Central memory CD8-positive, alpha-beta T cell (primary cell): ENCODE measurements at places on chromosomes 2 and 18.
A peak's percentile ranks its signal among the peaks of the same experiment; 100 is the strongest.

DNA sequence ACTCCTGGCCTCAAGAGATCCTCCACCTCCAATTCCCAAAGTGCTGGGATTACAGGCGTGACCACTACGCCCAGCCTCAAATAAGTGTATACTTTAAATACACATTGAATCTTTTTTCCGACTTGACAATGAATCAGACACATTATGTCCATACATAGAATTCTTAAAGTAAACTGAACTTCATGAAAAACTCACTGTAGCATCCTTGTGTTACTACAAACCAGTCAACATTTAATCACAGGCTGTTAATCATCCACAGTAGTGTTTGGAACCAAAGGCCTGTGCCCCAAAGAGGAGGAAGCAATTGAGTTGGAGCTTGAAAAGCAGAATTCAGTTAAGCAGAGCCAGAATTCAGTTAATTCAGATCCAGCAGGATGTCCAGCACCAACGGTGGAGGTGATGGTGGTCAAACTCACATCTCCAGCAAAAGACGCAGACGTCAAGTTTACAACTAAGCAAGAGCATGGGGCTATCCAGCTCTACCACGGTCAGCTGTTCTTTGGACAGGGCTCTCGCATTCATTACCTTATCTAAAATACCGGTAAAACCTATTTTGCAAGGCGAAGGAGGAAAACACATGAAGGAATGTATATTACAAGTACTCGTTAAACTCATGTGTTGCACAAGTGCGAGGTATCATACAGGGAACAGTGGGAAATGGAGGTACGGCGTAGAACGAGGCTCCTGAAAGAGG lies 1.2 kb downstream of the SLC39A6 start:
- DNase-seq: no peak
- peak overlapping the region; percentile 95 for H3K4me3 ChIP-seq
- H3K4me1 ChIP-seq: peaks cover 52% of the 10 kb centered on the region

GRCh38 chr2:118846953-118847761 lies at the start of gene EN1:
TSS of gene EN1 (minus strand) at chr2:118847648. CDS start at chr2:118847167, 481 bp downstream.
- H3K4me1 ChIP-seq: peaks cover 11% of the 10 kb centered on the region
- no peak within 1 kb of the TSS for H3K27ac ChIP-seq
- peaks cover 6% of the 10 kb centered on the region for H3K36me3 ChIP-seq
- DNase-seq: no peak
- peaks cover 87% of the 10 kb centered on the region for H3K27me3 ChIP-seq

DNA sequence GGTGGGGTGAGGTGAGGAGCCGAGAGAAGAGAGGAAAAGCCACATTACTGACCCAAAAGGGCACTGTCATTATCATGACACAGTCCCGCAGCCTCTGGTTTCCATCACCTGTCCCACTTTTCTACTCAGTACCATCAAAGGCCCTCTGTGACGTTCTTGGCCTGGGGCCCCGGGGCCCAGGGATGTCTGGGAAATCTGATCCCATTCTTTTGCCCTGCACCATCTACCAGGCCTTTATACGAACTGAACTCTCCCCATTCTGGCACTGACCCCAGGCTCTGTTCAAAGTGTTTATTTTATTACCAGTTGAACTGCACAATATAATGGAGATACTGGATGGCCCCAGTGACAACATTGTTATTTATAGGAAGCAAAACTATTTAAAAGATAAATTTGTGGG lies 89.1 kb downstream of the COL6A3 start:
- H3K4me3 ChIP-seq: no peak overlapping the region
- peaks cover 17% of the 10 kb centered on the region for H3K27me3 ChIP-seq
- no peaks in the 10 kb centered on the region for H3K36me3 ChIP-seq

DNA sequence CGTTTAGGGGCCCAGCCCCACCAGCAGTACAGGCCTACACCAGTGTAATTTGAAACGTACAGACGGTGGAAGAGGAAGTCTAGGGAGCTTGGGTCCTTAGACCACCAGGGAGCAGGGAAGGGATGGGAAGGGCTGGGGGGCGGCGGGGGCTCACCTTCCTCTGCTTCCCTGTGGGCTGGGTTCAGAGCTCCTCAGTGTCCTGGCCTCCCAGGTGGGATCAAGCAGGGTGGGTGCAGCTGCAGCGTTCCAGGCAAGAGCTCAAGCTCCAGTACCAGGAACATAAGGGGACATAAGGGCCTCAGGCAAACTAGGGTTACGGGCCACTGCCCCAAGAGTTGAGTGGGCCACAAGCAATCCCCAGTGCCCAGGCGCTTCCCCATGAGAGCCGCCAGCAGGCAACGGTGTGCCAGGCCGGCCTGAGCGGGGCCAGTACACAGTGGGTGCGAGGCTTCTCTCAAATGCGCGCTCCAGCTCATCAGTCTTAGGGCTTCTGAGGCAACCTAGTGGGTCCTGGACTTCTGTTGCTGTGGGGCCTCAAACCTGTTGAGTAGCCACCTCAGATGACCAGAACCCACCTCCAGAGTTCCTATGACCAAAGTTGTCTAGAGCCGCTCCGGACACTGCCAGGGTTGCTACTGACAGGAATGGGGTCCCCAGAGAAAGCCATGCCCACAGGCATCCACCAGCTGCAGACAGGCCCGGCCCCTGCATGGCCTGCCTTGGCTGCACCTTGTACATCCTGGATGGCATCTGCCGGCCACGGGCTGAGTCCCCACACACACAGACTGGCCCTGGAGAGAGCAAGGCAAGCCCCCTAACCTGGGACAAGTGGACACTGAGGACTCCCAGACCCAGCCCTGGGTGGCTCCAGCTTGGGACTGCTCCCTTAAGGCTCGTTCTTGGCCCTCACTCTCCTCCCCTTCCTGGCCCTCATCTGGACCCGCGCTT lies 5.2 kb downstream of the ANKRD23 start:
- H3K36me3 ChIP-seq: peaks cover 24% of the 10 kb centered on the region
- H3K27ac ChIP-seq: peak overlapping the region; percentile 78
- H3K27me3 ChIP-seq: no peaks in the 10 kb centered on the region
- no peak for DNase-seq
- peak overlapping the region; percentile 69 for H3K4me3 ChIP-seq

- H3K36me3 ChIP-seq: no peaks in the 10 kb centered on the region
- peaks cover 18% of the 10 kb centered on the region for H3K27me3 ChIP-seq
- H3K4me1 ChIP-seq: peaks cover 10% of the 10 kb centered on the region
- no peak overlapping the region for H3K27ac ChIP-seq
Observed at GRCh38 chr2:239675826-239676715, 275.3 kb upstream of the HDAC4 start.

DNA sequence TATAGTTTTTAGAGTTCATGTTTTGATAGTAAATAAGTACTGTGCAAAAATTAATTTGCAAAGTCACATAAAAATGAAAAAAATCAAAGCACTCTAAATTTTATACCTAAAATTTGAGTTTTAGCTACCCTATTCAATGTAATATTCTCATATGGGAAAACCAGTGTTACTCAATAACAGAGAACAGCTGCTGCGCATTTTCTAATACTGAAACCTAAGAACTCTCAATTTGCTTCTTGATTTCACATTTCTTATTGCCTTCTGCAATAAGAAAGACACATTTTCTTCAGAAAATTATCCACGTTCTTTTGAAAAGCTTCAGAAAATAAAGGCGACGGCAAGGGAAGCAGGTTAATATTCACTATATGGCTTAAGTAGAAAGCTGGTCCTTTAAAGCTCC lies 199.1 kb upstream of the CCDC150 start:
- no peak for DNase-seq
- H3K4me1 ChIP-seq: no peaks in the 10 kb centered on the region
- H3K27me3 ChIP-seq: peaks cover 26% of the 10 kb centered on the region
- H3K27ac ChIP-seq: no peak overlapping the region

- no peak overlapping the region for H3K4me3 ChIP-seq
- peaks cover 30% of the 10 kb centered on the region for H3K27me3 ChIP-seq
- no peaks in the 10 kb centered on the region for H3K4me1 ChIP-seq
Observed at GRCh38 chr2:196516564-196516963, 123.0 kb upstream of the CCDC150 start.

DNA sequence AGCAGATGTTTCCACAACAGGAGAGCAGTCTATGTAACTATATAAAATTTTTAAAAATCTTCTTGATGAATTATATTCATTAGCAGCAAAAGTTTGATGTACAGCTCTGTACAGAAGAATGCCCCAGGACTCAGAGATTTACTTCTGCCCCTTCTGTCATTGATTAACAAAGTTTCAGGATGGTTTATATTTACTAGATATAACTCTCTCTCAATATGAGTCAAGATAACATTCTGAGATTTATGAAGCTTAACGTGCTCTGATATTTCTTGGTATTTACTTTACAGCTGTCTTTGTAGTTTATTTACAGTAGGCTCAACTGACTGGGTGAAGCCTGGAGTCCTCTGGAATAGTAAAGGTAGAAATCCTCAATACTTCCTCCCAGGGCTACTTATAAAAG lies 93.6 kb upstream of the HNMT start:
- no peak overlapping the region for H3K4me3 ChIP-seq
- no peaks in the 10 kb centered on the region for H3K4me1 ChIP-seq
- no peaks in the 10 kb centered on the region for H3K27me3 ChIP-seq
- no peak for DNase-seq
- H3K27ac ChIP-seq: no peak overlapping the region

DNA sequence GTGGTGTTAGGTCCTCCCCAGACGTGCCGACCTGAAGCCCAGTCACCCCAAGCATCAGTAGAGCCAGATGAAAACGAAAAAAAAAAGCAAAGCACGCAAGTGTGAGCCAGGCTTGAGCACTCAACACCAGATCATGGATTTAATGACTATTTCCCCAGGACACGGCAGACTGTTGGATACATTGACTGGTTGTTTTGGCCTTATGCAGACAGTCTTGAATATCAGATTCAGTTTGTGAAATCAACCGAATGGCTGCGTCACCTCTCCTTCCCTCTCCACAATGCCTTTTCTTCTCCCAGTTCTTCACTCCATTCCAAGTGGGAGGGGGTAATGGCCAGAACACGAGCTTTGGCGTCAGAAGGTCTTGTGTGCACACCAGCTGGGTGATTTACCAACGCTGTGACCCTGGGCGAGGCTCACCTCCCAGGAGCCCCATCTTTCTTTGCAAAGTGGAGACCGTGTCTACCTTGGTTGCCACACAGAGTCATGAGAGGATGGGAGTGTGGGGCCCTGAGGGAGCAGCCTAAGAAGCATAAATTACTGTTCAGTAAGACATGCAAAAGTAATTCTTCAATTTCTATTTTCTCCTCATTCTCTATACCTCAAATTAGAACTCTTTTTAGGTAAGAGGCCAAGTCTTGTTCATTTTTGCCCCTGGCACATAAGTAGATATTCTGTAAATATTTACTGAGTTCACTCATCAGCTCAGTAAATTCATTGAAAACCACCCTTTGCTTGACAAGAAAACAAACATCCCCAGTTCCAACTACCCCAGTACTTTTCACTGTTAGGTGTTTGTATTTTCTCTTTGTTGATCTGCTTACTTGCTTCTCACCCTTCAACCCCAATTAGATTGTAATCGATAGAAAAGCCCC lies 181.1 kb upstream of the COPS8 start:
- H3K27ac ChIP-seq: no peak overlapping the region
- H3K4me1 ChIP-seq: no peaks in the 10 kb centered on the region
- H3K4me3 ChIP-seq: no peak overlapping the region
- H3K36me3 ChIP-seq: no peaks in the 10 kb centered on the region

DNA sequence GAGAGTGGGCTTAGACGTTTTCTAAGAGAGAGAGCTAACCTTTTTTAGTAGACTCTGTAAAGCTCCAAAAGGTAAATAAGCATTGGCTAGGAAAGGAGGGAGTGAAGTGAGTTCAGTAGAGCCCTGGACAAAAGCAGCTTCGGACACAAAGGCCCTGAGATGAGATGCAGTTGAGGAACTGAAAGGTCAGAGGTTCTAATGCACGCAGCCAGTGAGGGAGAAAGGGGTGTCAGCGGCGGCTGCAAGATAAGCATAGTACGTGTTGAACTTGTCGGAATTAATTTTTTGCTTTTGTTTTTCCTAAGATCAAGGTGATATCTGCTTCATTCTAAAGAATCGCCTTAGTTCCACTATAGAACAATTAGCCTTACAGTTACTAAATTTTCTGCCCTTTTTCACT lies 11.2 kb upstream of the SLC8A1 start:
- no peak overlapping the region for H3K4me3 ChIP-seq
- no peak overlapping the region for H3K27ac ChIP-seq
- no peak for DNase-seq
- no peaks in the 10 kb centered on the region for H3K36me3 ChIP-seq

DNA sequence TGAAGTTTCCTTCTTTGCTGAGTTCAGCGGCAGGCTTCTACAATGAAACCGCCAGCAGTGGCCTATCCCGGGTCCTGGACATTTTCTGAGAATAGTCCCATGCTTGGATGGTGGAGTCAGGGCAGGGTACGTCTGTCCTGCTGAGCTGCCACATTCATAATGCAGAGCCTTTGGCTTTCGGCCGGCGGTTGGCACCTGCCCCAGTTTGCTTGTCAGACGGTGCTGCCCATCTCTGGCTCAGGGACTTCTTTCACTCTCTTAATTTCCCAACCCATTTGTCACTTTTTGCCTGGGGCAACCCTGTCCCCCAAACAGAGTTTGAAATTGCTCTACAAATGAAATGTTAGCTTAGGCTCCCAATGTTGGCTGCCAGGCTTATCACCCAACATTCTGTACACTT lies 57.2 kb downstream of the SOX11 start:
- H3K4me3 ChIP-seq: no peak overlapping the region
- H3K27ac ChIP-seq: no peak overlapping the region
- no peak for DNase-seq
- no peaks in the 10 kb centered on the region for H3K4me1 ChIP-seq
- H3K27me3 ChIP-seq: no peaks in the 10 kb centered on the region

GRCh38 chr18:49944663-49945062 lies 131.3 kb upstream of the ACAA2 start:
- no peak overlapping the region for H3K4me3 ChIP-seq
- H3K27me3 ChIP-seq: peaks cover 6% of the 10 kb centered on the region
- no peaks in the 10 kb centered on the region for H3K36me3 ChIP-seq
- DNase-seq: no peak
- H3K27ac ChIP-seq: no peak overlapping the region

- H3K4me1 ChIP-seq: no peaks in the 10 kb centered on the region
- no peak for DNase-seq
- no peaks in the 10 kb centered on the region for H3K36me3 ChIP-seq
- H3K27me3 ChIP-seq: no peaks in the 10 kb centered on the region
- no peak overlapping the region for H3K4me3 ChIP-seq
- H3K27ac ChIP-seq: no peak overlapping the region
Observed at GRCh38 chr2:34703292-34703691, 1104.2 kb upstream of the FAM98A start.

DNA sequence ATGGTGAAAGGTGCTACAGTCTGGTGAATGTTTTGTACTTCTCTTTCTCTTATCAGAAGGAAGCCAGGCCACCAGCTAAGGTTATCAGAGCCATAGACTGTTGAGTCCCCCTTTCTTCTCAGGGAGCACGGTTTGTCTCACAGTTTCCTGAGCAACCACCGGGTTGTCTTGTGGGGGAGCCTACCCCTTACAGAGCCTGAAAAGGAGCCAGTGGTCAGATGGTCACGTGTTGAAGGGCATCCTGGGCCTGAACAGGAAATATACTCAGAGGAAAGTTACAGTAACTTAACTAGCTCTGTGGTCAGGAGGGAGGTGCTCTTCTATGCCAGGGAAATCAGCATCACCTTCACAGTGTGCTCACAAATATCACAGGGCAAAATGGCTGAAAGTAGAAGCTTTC lies 11.6 kb downstream of the CD28 start:
- no peak for DNase-seq
- peak overlapping the region; percentile 92 for H3K27ac ChIP-seq
- peaks cover 42% of the 10 kb centered on the region for H3K36me3 ChIP-seq
- H3K4me1 ChIP-seq: peaks cover 90% of the 10 kb centered on the region
- no peaks in the 10 kb centered on the region for H3K27me3 ChIP-seq
